Right hindlimb (tissue), 1 donor: ENCODE measurements at places on chromosomes 6 and 20.

- DNase-seq = no peak
These were observed 142.6 kb downstream of the ADGRG6 start for GRCh38 chr6:142444376-142444775.

DNA sequence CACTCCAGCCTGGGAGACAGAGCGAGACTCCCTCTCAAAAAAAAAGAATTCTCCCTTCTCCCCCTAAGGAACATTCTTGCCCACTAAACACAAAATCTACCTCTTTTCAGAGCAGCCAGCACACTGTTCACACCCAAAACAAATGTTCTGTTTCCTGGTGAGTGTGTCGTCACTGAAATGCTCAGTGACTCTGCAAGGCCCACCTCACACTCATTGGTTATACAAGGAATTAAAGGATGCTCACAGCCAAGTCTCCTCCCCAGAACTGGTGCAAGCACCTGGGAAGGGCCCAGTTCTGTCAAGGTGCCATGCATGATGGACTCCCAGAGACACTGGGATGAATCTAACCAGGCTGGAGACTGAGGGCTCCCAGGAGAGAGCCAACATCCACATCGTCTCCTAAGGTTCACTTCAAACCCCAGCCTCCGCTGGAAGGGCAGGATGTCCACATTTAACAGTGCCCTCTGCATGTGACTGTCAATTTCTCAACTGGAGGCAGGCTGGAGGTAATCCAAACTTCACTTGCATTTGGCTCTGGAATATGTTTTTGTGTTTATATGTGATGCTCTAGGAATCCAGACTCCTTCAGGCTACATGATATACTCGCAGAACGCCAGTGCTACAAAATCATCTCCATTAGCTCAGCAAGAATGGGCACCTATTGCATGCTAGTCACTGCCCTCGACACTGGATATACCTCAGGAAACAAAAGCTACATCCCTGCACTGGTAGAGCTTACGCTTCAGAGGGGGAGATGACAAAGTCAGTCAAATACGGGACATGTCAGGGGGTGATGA is 7.1 kb downstream of the RRBP1 start:
- no peak for DNase-seq

DNA sequence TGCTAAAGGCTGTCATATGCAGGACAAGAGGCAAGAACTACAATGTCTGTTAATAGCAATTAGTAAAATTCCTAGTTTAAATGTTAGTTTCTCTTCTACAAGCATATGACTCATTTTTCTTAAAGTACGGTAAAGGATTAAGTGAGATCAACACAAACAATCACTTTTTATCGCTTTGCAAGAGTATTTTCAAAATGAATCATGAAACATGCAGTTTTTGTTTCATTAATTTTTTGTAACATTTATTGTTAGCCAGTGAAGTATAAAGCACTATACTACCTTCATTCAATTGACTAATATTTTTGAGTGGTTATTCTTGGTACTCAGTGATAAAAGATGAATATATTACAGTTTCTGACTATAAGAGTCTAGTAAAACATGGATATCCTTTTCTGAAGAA is 138.6 kb downstream of the AHI1 start:
- no peak for DNase-seq

DNA sequence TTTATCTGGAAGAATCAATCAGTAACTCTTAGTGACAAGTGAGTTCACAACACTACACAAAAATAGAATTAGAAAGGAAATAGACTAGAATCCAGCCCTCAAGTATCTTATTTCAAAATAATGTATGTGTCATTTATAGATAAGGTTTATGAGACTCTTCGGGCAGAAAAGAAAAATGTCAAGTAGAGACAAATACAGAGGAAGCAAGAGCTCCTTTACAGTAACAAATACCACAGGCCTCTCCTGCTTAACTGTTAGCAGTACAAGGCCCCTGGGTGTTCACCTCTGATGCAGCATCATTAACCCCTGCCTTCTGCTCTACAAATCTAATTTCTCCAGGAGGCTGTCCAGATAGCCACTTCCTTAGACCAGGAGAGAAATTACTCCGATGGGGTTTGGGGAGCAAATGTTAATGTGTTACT is 76.7 kb downstream of the UBE3D start:
- no peak for DNase-seq

GRCh38 chr6:26536571-26537159 is 1.5 kb upstream of the HMGN4 start:
- DNase-seq = peak; percentile 86

- DNase-seq = no peak
These were observed 55.9 kb downstream of the CD164 start for GRCh38 chr6:109326351-109326750.
